ENCODE measurements at places on chromosomes 3 and 15.

GRCh38 chr3:183195266-183195665 is 32.7 kb upstream of the LAMP3 start:
- no peak for DNase-seq

- no peak for DNase-seq
Observed at GRCh38 chr3:136804141-136804540, 14.8 kb upstream of the SLC35G2 start.

DNA sequence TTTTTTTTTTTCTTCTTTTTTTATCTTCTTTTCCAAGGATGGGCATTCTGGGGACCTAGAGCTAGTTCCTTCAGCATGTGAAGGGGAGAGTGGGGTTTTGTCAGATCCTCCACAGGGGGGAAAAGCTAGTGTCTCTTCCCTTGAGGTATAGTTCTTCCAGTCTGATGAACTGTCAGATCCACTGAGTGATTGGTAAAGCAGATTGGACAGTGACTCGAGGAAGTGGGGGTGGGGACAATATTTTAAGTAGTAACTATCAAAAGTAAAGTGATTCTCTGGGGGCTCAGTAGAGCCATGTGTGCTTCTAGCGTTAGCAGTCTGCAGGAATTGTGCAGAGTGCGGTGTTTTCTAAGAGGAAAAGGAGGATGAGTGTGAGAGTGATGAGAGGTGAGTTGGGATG is 62.0 kb upstream of the TRIM71 start:
- no peak for DNase-seq

DNA sequence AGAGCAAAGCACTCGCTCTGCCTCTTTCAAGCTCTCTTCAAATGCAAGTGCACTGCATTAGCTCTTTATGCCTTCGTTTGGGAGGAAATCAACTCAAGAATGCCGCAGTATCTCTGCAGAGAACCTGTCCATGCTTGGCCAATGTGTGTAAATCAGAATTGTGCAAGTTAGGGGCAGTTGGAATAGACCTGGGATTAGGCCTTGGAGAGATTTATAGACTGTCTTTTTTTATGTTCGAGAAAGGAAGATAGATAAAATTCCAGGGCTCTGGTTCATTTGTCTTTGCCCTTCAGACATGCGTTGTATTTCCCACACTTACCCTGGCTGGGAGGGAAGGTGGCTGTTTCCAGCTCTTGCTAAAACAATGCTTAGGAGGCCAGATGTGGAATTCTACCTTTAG is 163.7 kb downstream of the MOBP start:
- no peak for DNase-seq

GRCh38 chr15:74865316-74865715 is 7.8 kb downstream of the SCAMP2 start:
- DNase-seq: no peak

- no peak for DNase-seq
Observed at GRCh38 chr3:190591080-190591479, 77.2 kb downstream of the IL1RAP start.

DNA sequence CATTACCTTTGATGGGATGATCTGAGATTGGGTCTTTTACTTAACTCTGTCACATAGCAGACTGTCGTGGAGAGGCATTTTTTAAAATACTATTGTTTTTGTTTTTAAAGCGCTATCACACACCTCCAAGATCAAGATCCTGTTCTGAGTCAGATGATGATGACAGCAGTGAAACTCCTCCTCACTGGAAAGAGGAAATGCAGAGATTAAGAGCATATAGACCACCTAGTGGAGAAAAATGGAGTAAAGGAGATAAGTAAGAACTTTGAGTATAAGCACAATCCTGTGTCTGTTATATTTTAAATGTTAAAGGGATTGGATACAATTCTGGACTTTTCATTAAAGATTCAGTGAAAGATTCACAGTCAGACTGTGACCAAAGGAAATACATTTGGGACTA is 18.4 kb upstream of the ZBTB47 start:
- no peak for DNase-seq

DNA sequence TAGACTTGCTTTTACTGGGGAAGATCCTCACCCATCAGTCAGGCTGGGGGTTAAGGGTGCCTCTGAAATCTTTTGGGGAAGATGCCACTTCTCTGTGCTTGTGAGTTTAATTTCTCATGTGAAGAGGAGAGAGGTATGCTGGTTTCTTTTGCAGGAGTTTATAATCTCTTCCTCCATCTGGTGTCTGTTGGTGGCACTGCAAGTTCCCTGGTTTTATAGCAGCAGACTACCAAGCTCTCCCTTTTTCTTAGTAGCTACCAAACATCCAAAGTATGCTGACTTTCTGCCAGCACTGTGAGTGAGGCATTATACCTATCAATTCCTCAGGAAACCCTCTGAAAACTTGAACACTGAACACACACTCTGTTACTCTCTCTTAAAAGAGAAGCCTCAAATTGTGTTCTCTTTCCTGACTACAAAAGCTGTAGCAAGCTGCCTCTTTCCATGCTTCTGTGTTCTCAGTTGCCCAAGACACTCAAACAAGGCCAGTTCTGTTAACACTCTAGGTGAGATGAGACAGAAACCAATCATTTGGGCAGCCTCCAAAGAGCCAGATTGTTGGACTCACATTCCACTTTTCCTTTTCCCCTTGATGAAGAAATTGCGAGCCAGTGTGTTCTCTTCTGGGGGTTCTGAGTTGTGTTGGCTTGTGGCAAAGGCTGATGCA is 299.5 kb downstream of the GAP43 start:
- no peak for DNase-seq

- DNase-seq: no peak
Observed at GRCh38 chr3:166531730-166532129, 694.5 kb upstream of the BCHE start.

- peak; percentile 27 for DNase-seq
Observed at GRCh38 chr15:32651229-32651837, 9.8 kb downstream of the SCG5 start.

GRCh38 chr15:82709421-82710207 is at the start of gene AP3B2:
Gene AP3B2 (minus strand): TSS chr15:82709875. CDS start chr15:82709706, 169 bp downstream.
- peak; percentile 79 for DNase-seq

DNA sequence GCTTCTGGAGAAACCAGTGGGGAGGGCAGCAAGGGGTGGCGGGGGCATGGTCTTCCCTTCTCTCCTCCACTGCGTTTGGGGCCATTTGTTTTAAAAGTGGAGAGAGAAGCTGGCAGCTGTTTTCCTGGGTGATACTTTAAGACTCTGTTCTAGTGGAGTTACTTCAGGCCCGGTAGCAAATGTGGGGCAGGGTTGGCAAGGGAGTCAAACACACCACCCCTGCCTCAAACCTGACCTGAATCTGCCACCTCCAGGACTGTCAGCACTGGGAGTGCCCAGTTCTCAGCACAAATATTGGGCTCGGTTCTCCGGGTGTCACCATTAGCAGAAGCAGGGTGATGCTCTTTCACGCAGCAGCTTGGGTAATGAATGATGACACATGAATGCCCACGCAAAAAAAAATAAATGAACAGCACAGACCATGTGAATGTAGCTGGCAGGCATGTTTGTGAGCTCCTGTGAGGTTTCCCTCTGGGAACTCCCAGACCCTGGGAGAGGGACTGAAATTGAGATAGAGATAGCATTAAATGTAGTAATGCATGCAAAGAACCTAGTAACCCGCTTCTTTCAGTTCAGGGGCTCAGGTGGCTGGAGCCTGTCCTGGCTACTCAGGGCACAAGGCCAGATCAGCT is 424.0 kb downstream of the MCTP2 start:
- DNase-seq: no peak

GRCh38 chr15:77774350-77774749 is 141.6 kb upstream of the LINGO1 start:
- no peak for DNase-seq

DNA sequence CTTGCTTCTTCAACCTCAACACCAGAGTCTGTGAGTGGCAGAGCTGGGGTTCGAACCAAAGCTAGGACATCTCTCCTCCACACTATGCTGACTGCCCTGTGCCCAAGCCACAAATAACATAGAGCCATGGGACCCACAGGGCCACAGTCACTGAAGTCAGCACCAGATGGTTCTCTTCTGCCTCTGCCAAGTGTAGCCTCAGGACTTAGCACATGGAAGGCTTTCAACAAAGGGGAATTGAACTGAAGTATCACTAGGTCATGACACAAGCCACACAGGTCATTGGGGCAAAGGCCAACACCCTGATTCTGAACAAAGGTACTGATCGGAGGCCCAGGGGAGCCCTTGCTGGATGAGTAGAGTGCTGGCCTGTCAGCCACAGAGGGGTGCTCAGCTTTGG is 83.6 kb downstream of the BDH1 start:
- no peak for DNase-seq

GRCh38 chr3:42898896-42899675 is 6.9 kb upstream of the ZNF662 start:
- DNase-seq: no peak

GRCh38 chr15:90334304-90334731 is 17.8 kb upstream of the ZNF774 start:
- no peak for DNase-seq

GRCh38 chr3:73228000-73228399 is 166.5 kb downstream of the EBLN2 start:
- no peak for DNase-seq

DNA sequence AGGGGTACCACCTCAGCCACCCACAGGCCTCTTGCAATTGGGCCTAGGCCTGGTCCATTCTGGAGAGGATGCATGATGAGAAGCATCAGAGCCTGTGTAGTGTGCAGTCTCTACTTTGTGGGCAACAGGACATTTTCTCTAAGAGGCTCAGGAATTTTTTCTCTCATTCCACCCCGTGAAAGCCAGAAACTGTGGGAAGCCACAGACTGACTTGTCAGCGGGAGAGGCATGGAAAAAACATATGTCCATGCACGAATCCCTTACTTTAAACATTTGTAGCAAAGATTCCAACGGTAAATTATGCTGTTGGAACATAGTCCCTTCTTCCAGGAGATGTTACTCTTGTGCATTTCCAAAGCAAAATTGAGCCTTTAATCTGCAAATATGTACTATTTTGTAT is 196.5 kb downstream of the KLHL25 start:
- no peak for DNase-seq

- DNase-seq: no peak
Observed at GRCh38 chr3:31606453-31606852, 73.7 kb downstream of the STT3B start.

DNA sequence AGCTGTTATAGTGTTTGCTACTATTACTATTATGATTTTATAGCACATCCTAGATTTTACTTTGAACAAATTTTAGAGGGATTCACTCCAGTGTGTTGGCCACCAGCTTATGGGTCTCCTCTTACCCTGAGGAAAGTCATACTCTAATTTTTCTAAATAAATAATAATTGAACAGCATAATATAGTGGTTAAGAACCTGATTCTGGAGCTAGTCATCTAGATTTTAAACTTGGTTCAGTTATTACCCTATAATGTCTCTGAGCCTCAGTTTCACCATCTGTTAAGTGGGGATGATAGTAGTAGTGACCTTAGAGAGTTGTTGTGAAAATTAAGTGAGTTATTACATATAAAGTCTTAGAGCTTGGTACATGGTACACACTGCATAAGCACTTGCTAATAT is 30.7 kb upstream of the TOPAZ1 start:
- DNase-seq: no peak

DNA sequence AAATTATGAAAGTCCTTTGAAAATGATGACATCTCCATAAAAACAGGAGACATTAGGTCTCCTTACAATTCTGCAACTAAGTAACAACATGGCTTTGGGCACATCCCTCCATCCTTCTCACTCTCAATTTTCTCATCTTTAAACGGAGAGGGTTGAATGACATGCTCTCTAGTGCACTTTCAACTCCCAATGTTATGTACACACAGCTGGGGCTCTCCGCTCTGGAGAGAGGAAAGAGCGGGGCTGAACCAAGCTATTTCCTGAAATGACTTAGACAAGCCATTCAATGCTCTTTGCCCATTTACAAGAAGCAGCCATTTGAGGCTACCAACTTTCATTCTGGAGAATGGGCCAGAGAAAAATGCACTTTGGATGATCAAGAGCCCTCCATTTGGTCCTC is 144.2 kb upstream of the BNIP2 start:
- DNase-seq: no peak

DNA sequence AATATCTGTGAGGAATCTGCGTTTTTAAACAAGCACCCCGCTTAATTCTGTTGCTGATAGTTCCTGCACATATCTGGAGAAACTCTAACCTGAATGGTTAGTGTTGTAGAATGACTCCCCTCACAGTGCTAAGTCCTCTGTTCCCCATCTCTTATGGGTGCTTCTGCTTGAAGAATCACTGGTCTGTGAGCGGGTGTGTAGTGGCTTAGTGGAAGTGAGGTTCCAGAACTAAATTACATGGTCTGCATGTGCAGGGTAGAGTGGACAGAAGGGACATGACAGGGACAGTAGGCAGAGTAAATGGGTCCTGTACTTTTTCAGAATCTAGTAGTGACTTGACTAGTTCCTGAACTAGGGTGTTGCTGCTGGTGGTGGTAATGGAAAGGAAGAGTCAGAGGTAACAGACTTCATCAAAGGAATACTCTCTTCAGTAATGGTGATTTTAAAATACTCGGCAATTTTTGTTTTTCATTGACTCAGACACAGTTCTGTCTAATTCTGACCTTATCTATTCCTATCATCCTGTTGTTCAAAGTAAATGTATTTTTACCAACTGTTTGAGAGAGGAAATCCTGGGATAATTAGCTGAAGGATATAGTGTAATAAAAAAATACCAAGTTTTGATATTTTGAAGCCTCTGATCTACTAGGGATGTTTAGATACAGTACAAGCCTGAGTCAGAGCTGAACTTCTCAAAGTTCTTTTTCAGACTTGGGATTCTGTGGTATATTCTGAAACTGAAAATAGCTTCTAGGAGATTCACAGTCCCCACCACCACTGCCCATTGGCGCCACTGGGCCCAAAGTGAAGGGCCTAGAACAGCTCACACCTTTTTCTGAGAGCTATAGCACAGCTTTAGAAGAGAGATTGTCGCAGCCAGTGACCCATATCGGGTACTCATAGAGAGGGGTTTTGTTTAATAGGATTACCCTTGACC is 55.5 kb downstream of the FNDC3B start:
- DNase-seq: no peak

DNA sequence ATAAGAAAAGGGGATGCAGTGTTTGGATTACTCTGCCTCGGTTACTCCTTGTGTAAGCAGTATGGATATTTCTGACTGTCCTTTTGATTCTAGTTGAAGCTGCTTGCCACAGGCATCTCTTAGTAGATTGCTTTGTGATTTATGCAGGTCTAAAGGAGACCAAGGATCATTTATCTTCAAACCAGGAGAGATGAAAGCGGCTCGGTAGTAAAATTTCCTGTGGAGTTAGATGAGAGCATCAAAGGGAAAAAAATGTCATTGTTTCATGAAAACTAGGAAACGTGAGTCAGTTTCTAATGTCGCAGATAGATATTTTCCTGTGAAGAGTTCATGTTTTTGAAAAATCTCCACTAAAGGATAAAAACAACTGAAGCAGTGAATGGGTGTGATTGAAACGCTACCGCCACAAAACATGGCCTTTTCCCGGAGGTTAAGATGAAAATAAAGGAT is 254.0 kb upstream of the TBL1XR1 start:
- no peak for DNase-seq

Measured in activated naive CD4-positive, alpha-beta T cell treated with anti-CD3 and anti-CD28 coated beads, Interleukin-2, amount 50 U/mL, for 16 hours (primary cell).